ENCODE measurements at places on chromosomes 3 and 15.

GRCh38 chr3:58640700-58641372 is 25.7 kb downstream of the FAM3D start:
- DNase-seq, result peak; percentile 21

- DNase-seq, result no peak
Measured at GRCh38 chr3:30964612-30965011, 70.2 kb upstream of the GADL1 start.

DNA sequence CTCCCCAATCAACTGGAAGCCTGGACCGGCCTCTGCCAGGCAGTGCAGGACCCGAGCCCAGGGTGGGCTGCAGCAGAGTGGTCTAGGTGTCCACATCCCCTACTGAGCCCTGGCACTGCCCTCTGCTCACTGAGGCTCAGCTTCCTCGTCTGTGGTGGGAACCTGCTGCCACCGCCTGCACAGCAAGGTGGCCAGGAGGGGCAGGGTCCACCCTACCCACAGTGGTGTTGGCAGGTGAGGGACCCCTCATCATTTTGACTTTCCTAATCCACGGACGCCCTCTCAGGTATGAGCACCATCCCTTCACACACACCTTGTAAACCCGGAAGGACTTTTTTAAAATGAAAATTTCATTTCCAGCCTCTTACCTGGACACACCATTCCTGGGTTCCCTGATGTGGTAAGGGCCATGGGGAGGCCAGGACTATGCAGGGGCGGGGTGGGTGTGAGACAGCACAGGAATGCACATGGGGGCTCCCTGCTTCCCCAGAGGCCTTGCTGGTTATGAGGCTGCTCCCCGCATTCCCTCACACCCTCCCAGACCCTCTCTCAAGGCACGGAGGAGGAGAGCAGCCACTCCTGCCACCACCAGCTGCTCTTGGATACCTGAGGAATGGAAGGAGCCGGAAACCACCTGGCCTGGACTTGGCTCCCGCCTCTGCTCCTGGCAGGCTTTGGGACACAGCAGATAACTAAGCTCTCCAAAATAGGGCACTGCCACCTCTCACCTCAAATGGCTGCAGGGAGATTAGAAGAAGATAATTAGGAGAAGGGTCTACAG is 185.9 kb upstream of the TPM1 start:
- no peak for DNase-seq

GRCh38 chr3:139293665-139294023 is 50.2 kb upstream of the MRPS22 start:
- DNase-seq, result no peak

- no peak for DNase-seq
Measured at GRCh38 chr15:64762546-64762945, 12.8 kb downstream of the RBPMS2 start.

- peak; percentile 83 for DNase-seq
Measured at GRCh38 chr3:157081626-157082210, 78.2 kb downstream of the CCNL1 start.

Data from CD4-positive, alpha-beta memory T cell (primary cell).